ENCODE measurements at places on chromosomes 16 and 17.

DNA sequence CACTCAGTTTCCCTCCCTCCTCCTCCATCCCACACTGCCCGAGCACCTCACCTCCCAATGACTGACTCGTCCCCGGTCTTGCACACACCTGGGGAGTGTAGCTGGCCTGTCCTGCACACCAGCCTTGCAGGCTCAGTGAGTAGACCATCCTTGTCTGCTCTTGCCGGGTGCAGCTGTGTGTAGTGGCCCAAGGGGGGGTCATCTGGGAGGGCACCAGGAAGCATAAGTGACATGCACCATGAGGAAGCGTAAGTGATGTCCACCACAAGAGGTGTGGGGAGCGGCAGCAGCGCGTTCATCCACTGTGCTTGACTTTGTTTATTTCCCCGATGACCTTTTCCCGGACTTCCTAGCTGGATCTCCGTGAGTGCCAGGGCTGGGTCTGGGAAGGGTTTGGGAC is 45.5 kb upstream of the CDR2 start:
- no peak for DNase-seq

GRCh38 chr16:62149631-62150030 is 113.4 kb upstream of the CDH8 start:
- no peak for DNase-seq

DNA sequence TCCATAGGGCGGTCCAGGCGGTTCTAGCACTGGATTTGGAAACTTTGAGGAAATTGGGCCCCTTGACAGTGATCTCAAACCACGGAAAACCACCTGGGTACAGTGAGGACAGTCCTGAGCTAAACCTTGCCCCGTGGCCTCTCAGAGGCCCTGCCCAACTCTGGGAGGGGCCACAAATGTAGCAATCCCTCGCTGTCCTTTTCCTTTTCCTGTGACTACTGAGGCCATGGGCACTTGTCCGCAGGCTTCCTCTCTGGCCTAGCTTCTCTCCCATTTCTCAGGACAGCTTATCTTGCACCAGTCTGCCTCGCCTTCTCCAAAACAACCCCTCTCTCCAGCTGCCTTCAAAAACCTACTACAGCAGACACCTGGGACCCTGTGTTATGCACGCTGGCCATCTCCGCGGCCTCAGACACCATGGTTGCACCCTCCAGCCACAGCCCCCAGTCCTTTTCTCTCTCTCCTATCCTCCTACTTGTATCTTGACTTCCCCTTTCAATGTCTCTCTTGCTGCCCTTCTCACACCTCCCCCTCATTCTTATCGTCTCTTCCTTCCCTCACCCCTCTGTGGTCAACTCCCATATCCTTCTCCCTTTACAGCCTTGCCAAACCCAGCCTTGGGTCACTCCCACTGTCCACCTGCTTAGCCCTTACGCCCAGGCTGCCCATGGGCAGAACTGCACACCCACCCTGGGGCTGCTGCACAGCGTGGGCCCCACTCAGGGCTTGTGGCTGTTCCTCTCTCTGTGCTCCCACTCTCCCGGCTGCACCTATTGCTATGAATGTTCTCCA is 7.6 kb downstream of the SCPEP1 start:
- DNase-seq = no peak

DNA sequence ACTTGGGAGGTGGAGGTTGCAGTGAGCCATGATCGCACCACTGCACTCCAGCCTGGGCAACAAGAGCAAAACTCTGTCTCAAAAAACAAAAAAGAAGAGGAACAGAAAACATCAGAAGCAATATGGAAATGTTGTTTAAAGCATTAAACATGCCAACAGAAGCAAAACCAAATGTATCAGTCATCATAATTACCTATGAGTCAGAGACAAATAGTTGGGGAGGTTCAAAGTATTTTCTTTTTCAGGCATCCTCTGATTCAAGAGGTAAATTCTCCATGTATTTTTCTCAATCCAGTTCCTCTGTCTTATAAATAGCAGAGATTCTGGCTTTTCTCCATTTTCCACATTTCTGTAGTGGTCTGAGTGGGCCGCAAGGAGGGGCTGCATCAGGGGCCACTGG is 2.1 kb upstream of the TM4SF5 start:
- no peak for DNase-seq

DNA sequence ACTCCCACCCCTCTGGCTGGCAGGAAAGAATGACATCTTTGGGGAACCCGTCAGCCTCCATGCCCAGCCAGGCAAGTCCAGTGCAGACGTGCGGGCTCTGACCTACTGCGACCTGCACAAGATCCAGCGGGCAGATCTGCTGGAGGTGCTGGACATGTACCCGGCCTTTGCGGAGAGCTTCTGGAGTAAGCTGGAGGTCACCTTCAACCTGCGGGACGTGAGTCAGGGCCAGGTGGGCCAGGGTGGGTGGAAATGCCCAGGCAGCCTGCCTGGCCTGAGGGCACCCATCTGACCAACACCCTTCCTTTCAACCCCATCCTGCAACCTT is 8.1 kb upstream of the DCAF7 start:
- DNase-seq = no peak

DNA sequence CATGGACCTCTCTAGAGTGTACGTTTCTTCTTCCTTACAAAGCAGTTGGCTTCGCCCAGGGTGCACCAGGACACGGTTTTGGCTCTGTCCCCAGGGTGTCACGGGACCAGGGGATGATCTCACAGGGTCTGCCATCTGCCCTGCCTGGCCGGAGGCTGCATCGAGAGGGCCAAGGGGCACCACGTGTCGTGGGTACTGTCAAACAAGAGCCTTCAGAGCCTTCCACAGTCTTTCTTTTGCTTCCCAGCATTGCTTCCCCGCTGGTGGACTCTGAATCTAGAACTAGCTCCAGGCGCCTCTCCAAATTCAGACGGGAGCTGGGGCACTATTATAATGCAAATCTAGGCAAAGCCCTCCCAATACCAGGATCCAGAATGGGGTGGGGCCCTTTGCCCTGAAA is 47.9 kb downstream of the MAPT start:
- no peak for DNase-seq

- DNase-seq = no peak
Measured at GRCh38 chr17:27518545-27519521, 62.6 kb downstream of the KSR1 start.

GRCh38 chr17:34503528-34504195 is 75.7 kb upstream of the TMEM132E start:
- no peak for DNase-seq

DNA sequence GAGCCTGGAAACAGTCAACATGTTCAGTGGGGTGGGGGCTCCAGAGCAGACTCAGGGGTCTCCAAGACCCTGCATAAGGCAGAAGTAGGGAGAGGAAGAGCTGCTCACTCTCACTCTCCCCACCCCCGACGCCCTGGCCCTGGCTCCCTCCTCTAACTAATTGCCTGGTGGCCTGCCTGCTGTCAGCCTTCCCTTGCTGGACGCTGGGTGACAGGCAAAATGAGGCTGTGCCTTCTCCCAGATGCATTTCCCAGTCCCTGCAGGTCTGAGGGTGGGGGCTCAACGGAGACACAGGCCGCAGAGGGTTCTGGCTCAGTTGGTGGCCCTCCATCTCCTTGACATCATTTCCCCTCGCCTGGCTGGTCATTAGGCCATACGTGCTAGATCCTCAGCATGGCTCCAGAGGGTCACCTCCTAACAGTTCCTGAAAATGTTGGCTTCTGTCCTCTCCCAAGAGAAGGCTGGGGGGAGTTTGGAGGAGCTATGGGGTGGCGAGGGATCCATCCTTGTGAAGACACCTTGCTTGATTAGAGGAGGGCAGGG is 1.4 kb downstream of the FMNL1 start:
- no peak for DNase-seq

DNA sequence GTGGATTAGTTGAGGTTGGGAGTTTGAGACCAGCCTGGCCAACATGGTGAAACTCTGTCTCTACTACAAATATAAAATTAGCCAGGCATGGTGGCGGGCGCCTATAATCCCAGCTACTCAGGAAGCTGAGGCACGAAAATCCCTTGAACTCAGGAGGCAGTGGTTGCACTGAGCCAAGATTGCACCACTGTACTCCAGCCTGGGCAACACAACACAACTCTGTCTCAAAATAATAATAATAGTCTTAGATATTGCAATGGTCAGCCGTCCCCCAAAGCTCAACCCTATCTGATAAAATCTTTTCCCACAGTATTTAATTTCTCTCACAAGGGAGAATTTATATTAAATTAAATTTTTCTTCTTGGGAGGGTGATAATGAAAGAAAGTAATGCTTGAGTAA is 169.6 kb downstream of the XYLT1 start:
- no peak for DNase-seq

DNA sequence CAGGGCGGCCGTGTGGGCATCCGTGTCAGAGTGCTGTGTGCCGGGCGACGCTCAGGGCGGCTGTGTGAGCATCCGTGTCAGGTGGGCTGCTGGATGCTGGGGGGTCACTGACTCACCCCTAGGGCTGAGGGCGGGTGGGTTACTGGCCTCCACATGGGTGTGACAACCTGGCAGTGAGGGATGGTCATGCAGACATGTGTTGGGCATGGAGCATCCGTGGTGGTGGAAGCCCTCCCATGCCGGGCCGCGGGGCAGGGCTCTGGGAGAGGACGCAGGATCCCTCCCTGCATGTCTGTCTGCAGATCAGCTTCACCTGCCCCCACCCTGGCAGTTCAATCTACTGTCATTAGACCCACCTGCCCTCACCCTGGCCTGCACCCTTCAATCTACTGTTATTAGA is 56.3 kb downstream of the METRNL start:
- DNase-seq = no peak

- DNase-seq = no peak
Measured at GRCh38 chr16:24610416-24610755, 71.0 kb downstream of the RBBP6 start.

DNA sequence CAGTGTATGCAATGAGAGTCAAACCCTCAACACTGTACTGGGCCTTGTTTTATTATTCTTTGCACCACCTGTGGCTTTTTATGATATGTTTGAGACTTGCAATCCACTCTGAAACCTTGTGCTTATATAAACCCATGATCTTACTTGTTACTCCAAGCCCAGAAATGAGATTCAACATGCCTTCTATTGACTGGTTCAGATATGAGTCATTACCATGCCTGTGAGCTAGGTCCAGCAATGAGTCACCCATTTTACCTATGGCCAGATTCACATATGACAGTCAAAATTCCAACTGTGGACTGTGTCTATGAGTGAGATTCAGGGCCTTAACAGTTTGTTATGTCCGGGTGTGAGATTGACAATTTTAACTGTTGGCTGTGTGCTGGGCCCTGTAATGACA is 1846.1 kb downstream of the TP53TG3F start:
- DNase-seq = no peak

- DNase-seq = no peak
Measured at GRCh38 chr16:84567286-84567962, 50.5 kb downstream of the COTL1 start.

DNA sequence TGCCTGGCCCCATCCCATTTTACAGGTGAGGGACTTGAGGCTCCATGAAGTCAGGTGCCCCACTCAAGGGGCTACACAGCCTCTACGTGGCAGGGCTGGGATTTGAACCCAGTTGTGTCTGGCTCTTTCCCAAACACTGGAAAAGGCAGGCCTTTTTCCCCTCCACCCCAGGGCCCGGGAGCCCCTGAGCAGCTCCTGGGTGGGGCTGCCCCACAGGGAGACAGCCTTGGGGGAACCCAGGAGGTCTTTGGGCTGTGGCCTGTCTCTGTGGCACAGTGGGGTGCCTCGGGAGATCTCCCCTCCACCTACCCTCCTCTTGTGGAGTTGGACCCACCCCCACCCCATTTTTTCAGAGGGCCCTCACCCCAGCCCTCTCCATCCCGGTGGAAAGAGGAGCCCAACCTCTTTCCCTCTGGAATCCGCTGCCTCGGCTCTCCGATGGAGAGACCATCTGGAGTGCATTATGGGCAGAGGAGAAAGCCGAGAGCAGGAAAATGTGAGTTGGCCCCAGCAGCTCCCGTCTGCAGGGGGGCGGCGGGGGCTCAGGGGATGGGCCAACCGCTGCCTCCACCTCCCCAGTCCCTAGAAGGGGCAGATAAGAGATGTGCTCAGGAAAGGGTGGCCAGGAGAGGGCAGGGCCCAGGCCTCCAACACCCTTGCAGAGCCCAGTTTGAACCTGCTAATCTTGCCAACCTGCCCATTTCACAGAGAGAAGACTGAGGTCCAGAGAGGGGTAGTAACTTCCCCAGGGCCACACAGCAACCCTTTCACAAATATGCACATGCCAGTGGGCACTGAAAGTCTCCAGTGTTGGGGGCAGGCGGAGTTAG is 15.4 kb upstream of the TMEM92 start:
- DNase-seq = no peak

- no peak for DNase-seq
Measured at GRCh38 chr16:17017442-17017841, 453.3 kb downstream of the XYLT1 start.

GRCh38 chr17:82299452-82299851 is 18.0 kb downstream of the CD7 start:
- no peak for DNase-seq
